ENCODE measurements at places on chromosomes 4 and X.

DNA sequence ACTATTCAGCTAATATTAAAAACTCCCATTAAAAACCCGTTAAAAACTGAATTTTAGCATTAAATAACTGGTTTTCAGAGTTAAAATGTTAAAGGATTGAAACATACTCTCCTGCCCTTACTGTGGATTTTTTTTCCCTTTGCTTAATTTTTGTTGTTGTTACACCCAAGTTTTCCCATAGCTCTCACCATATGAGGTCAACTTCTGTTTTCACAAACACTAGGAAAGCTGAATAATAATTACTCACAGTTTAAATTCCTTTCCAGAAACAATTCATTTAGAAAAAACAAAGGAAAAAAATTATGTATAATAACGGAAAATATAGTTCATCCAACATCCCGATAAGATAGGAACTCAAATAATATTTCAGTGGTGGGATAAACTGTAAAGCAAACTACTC, 129.0 kb downstream of the PPP3CA start:
- no peak for DNase-seq

GRCh38 chr4:124306352-124306751, 406.2 kb downstream of the ANKRD50 start:
- no peak for DNase-seq

DNA sequence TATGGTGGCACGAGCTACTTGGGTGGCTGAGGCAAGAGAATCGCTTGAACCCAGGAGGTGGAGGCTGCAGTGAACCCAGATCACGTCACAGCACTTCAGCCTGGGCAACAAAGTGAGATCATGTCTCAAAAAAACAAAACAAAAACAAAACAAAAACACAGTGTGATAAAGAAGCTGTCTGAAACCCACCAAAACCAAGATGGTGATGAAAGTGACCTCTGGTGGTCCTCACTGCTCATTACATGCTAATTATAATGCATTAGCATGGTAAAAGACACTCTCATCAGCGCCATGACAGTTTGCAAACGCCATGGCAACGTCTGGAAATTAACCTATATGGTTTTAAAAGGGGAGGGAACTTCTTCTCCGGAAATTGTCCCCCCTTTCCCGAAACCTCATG, 29.4 kb upstream of the OPHN1 start:
- no peak for DNase-seq

DNA sequence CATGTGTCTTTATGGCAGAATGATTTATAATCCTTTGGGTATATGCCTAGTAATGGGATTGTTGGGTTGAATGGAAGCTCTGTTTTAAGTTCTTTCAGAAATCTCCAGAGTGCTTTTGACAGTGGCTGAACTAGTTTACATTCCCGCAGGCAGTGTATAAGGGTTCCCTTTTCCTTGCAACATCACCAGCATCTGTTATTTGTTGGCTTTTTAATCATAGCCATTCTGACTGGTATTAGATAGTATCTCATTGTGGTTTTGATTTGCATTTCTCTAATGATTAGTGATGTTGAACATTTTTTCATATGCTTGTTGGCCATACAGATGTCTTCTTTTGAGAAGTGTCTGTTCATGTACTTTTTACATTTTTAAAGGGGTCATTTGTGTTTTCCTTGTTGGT, 129.8 kb downstream of the TBCK start:
- no peak for DNase-seq

- DNase-seq = no peak
These were observed 83.5 kb downstream of the LNX1 start for GRCh38 chr4:53507671-53508286.

DNA sequence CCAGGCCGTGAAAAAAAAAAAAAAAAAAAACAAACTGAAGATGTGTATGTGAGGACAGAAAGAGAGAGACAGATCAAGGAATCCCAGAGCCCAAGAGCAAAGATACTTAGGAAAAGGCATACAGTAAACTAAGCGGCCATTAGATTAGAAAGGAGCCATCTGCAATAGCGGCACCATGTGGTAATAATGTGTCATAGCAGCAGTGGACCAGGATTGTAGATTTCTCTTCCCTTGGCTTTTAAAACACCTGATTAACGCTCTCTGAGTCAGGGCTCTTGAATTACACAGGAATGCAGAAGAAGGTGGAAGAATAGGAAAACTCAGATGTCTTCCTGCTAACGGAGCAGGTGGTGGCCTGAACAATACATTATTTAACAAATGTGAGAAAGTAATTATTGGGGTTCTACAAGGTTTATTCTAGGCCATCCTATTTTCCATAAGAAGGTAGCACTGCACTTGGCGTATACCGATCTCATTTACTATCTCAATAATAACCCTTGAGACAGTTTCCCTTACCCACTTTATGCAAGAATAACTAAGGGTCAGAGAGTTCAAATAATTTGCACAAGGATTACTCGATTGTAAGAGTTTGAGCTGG, 182.7 kb downstream of the KCNIP4 start:
- DNase-seq = no peak

- no peak for DNase-seq
These were observed 110.6 kb upstream of the PNPLA4 start for GRCh38 chrX:8037593-8038348.

- no peak for DNase-seq
These were observed 11.0 kb upstream of the SH3TC1 start for GRCh38 chr4:8188085-8188484.

- DNase-seq = no peak
These were observed 315.4 kb downstream of the INPP4B start for GRCh38 chr4:142530728-142531127.

DNA sequence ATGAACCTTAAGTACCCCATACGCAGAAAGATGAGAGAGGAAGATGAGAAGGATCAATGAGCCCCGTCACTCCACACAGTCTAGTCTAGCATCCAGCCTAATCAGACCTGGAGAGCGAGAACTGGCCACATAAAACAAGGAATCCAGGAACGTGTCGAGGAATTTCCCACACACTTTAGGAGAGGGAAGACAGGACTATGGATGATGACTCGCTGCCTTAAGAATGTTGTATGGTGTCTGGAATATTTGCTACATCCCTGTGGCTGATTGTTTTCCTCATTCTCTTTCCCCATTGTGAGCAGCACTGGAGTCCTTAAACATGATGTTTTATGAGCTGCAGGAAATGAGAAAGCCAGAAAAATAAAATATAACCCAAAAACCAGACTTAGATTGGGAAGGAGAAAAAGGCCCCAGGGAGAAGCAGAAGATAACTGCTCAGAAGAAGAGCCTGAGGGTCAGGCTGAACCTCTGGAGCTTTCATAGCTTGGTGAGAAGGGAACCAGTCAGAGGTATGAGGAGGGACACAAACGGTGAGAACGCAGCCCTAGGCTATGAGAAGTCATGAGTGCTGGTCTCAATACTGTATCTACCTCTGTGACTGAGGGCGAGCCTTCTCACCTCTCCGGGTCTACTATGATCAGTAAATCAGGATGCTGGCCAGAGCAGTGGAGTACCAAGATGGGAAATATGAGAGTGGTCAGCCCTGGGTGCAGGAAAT, 139.5 kb upstream of the NOCT start:
- DNase-seq = no peak

GRCh38 chr4:100977746-100978397, 369.5 kb downstream of the PPP3CA start:
- DNase-seq = no peak

DNA sequence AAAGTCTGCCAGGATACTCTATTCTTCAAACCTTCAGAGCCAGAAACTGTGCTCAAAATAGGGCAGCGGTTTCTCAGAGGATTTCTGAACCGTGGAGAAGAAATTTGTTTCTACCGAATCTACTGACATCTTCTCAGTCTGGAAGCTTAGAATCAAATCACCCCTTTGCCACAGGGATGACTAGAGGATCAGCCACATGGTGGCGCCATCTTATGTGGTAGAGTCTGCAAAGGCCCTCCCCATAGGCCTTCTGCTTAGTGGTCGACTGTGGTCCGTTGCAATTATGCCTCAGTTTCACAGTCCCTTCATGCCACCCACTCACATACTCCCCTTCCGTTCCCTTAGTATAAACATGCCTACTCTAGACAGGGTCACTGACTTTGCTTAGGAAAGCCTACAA, 680.7 kb upstream of the SPANXN1 start:
- DNase-seq = no peak

- no peak for DNase-seq
These were observed 5.2 kb downstream of the SH3KBP1 start for GRCh38 chrX:19882066-19882775.

DNA sequence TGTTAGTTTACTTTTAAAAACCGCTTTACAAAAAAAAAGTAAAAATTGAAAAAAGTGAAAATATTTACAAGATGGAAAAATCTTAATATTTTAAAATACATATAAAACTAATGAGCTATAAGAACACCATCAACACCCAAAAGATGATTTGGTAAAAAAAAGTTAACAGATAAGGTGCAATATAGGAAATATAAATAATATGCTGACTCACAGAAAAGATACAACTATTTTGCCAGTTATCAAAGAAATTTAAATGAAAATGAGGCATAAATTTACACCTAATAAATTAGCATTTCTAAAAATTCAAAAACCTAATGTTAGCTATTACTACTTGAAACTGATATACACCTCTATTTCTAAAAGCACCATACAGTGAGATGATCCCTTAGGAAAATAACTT, 54.5 kb downstream of the BRWD3 start:
- DNase-seq = no peak

DNA sequence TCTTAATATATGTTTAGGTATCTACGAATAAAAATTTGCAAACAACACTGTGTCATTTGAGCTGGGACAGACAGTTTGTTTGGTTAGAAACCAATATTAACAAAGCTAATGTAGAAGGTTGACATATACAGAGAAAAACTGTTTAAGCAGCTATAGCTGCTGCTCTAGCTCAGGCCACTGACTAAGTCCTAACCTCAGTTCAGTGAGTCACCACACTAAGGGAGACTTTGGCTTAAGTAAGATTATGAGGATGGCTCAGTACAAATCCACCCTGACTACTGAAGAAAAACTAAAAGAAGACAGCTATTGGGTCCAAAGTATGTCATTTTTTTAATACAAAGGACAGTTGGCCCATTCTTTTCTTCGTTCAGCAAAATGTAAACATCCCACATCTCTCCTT, 717.3 kb upstream of the ACTRT1 start:
- DNase-seq = no peak

- no peak for DNase-seq
These were observed 612.7 kb downstream of the KCTD8 start for GRCh38 chr4:43835869-43836268.

DNA sequence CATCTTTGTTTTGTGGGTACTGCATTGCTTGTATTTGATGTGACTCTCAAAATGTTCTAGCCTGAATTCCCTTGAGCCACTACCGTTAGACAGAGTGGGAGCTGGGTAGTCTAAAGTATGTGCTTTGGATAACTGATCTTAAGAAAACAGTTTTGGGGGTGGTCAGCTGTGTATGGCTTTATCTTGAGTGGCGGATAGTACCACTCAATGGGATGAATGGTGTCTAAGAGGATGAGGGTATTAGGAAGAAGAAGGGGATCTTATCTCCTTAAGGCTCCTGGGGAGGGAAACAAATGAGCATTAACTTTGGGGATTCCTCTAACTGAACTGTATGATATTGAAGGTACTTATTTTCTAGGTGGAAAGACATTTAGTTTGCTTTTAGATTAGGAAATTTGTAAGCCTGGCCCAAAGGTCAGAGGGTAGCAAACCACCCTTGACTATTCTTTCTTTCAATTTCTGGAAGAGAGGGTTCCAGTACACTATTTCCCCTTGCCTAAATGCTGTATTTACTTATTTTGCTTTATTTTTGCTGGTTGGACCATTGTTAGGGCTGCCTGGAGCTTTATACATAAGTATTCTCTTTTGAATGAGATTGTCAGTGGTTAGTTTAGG, 11.3 kb downstream of the BMP2K start:
- no peak for DNase-seq

- DNase-seq = no peak
These were observed 28.3 kb downstream of the LANCL3 start for GRCh38 chrX:37599729-37600128.

GRCh38 chr4:14545807-14546206, 456.5 kb upstream of the CPEB2 start:
- DNase-seq = no peak

DNA sequence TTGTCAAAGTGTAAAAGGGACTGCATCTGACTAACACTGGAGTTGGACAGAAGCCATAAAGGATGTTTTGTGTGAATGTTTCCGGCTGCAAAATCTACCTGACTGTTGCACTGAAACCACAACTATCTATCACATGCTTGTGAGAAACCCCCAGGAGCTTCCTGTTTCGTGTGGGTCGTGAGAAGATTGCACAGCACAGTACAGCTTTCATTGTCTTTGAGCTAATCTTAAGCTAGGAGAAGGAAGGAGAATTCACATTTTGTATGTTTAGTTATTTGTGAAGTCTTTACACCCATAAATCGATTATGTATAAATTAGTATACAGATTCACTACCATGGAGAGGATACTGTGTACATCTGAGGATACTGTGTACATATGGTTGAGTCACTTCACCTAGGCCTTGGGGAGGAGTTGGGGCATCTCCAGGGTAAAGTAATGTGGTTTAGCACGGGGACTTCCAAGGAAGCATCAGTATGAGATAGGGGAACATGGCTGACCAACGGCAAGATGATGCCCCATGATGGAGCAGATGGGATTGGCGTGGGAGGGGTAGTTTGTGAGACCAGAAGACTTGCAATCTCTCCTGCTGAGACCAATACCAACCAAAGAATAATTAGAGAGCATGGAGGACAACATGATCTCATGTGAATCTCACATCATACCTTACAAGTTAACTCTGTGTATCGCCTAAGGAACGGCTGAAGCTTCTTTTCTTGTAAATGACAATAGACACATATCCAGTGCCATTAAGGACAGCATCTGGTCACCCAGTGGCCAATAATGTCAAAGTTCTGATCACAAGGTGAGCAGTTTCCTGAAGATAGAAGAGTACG, 43.1 kb upstream of the FAM9C start:
- DNase-seq = no peak

DNA sequence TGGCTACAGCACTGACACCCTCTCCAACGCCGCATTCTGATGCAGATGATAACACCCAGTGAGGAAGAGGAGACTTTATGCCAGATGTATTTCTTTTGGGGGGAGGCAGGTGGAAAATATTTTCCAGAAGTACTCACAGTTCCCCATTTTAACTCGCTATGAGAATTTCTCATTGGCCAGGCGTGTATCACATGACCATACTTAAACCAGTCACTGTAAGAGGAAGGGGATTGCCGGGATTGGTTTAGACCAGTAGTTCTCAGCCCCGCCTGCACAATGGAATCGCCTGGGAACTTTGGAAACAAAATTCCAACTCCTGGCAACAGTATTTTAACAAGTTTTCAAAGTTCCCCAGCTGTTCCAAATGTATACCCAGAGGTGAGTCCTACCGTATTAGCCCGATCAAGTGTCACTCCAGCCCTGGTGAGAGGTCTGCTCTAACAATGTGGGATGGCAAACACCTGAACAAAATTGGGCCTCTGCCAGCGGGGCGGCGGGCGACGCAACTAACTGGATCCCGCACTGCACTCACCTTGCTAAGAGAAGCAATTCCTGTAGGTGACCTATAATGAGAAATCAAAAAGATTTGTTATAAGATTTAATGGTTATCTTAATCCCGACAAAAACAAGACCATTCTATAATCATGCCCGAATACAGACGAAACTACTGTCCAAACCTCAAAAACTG, 2.9 kb upstream of the MSL3 start:
- DNase-seq = no peak

GRCh38 chr4:70651864-70652506, 14.3 kb downstream of the JCHAIN start:
- no peak for DNase-seq

- no peak for DNase-seq
These were observed 112.9 kb downstream of the PTPN13 start for GRCh38 chr4:86706923-86707597.

Measured in stimulated activated CD8-positive, alpha-beta memory T cell treated with anti-CD3 and anti-CD28 coated beads, Interleukin-2, amount 100 ng/mL, for 1 hour (primary cell).